Stimulated activated CD4-positive, alpha-beta T cell treated with anti-CD3 and anti-CD28 coated beads, Interleukin-2, amount 100 ng/mL, for 4 hours (primary cell): ENCODE measurements at places on chromosomes 12 and 14.

- DNase-seq: no peak
These were observed 6.5 kb upstream of the AQP2 start for GRCh38 chr12:49944046-49944445.

- DNase-seq: no peak
These were observed at the start of gene KRT6C for GRCh38 chr12:52473768-52474167. TSS of gene KRT6C (minus strand) at chr12:52473805. CDS start at chr12:52473737, 68 bp downstream.

- DNase-seq: no peak
These were observed 24.6 kb downstream of the PEBP1 start for GRCh38 chr12:118160536-118160935.

DNA sequence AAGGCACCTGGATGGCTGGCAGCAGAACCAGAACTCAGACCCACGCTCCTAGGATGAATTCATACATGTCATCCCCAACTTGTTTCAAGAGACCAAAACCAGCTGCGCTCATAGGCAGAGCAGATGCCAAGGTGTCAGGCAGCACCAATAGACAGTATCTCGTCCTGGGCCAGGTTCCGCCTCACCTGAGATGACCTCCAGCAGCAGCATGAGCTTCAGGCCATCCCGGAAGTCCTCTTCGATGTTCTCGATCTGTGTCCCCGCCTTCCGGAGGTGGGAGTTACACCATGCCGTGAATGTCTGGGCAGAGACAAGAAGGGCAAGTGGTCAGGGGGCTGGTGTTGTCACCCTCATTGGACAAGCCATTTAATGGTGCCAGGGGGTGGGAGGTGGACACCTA is 53.7 kb downstream of the ACTN1 start:
- DNase-seq: no peak

GRCh38 chr12:85821759-85822158 is 14.4 kb downstream of the RASSF9 start:
- DNase-seq: no peak

- no peak for DNase-seq
These were observed 10.1 kb upstream of the RAB35 start for GRCh38 chr12:120126635-120127005.

DNA sequence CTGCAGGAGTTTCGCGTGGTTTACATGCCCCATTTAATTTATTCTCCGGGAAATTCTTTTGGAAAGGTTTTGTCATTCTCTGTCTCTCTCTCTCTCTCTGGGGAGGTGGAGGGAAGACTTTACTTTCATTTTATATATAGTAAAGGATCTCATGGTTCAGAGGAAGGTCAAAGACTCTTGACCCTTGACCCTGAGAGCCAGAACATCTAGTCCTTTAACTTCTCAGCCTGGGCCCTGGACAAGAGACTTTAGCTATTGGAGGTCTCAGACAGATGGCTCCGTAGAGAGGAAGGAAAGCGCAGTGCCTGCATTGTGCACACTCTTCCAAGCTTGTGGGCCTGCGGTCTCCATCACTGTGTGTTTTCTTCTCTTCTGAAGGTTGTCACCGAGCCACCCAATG is 43.7 kb downstream of the CCDC92 start:
- no peak for DNase-seq

DNA sequence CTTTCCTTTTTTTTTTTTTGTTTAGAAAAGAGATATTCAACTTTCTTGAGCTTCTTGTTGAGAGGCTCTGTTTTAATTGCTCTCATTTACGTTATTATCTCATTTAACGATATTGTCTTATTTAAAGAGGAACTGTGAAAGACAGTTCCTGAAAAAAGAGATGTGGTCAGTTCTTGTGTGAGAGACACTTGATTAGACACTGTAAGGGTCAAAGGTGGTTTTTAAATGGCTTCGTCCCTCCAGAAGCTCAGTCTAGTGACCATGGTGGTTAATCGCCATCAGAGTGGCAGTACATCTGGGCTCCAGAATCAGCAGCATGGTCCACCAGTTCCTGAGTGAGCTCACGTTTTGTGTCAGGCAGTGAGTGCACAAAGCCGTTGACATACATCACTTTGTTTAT is 57.9 kb upstream of the KCNA5 start:
- DNase-seq: no peak

DNA sequence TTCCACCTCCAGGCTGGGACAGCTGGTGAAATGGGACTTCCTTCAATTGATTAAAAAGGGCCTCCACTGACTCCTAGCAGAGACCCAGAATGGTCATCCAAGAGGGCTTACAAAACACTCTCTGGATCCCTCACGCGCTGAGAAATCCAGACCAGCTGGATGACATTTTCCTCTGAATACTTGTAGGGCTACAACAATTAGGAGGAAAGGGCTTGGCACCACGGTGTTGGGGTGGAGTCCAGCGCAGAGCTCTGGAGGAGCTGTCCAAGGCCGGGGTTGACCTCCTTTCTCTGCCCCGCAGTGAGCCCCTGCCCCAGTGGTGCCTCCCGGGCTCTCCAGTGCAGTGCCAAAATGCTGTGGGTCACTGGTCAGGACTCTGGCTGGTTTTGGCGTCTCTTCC is 189.0 kb upstream of the CCND2 start:
- no peak for DNase-seq

- DNase-seq: no peak
These were observed 580.1 kb upstream of the SEL1L start for GRCh38 chr14:82113710-82114109.

DNA sequence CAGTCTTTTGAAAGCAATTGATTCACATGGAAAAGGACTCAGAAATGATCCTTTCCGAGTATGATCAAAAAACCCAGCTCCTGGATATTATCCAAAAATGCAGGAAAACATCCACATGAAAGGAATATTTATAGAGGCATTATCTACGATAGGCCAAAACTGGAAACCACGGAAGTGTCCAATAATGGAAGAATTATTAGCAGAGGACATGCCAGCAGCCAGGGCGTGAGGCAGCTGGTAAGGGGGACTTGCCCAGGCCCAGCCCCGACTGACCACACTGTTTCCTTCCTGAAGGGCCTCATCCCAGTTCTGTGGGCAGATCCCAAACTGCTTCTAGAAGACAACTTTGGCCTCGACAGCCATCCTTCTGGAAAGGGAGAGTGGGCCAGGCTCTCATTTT is 20.5 kb downstream of the ACTN1 start:
- no peak for DNase-seq

GRCh38 chr14:39491134-39491571 is 58.9 kb upstream of the FBXO33 start:
- no peak for DNase-seq

DNA sequence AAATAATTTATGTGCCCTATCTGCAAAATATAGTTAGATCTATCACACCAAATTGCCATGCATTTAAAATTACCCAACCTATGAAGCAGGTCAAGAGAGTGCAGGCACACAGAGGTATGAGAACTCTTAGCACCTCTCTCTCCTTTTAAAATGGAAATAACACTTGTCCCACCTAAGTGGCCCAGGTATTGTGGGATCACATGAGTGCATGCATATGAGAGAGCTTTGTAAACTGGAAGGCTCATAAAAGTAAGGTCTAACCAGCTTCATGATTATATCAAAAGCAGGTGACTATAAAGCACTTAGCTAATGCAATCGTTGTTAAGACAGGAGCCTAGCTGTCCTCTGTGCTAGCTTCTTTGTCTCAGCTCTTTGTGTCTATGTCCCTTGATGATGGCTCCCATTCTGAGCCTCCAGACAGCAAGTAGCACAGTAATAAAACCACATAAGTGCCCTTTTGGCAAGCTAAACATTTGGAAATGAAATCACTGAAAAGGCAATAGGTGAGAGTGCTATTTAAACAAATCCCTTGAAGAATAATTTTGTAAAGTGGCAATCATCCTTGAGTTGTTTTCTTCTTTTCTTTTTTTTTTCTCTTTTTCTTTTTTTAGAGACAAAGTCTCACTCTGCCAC is 219.0 kb downstream of the NTF3 start:
- no peak for DNase-seq

- no peak for DNase-seq
These were observed 32.3 kb downstream of the DRAM1 start for GRCh38 chr12:101909646-101910045.

DNA sequence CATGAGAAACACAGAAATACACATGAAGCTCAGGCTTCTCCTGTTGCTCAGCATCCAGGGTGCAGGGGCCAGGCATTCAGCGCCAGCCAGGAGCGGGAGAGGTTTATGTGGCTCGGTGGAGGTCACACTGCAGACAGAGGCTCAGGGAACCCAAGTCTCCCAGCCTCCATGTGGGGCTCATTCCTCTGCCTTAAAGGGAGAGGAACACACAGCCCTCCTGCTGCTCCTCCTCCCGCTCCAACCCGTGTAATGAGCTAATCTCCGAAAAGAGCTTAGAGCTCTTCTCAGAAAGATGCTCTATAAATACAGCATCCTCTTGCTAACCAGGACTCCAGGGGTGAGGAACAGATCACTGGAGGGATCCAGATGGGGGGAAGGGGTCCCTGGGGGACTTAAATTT is 28.2 kb downstream of the FGF6 start:
- DNase-seq: no peak

DNA sequence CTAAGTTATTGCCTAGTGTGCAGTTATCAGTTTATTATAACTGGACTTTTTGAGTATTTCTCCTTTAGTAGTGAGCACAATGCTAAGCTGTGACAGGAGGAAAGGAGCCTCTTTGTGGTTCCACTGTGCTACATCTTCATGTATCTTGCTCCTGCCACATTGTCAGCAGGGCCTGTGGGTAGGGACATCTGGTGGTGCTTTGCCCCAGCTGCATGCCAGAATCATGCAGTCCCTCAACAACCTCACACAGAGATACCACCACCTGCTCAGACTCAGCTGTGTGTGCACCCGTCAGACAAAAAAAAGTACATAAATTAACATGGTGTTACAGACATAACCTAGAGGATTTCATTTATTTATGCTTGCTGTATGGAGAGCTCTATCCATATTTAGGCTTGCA is 51.1 kb downstream of the MIS18BP1 start:
- DNase-seq: no peak

DNA sequence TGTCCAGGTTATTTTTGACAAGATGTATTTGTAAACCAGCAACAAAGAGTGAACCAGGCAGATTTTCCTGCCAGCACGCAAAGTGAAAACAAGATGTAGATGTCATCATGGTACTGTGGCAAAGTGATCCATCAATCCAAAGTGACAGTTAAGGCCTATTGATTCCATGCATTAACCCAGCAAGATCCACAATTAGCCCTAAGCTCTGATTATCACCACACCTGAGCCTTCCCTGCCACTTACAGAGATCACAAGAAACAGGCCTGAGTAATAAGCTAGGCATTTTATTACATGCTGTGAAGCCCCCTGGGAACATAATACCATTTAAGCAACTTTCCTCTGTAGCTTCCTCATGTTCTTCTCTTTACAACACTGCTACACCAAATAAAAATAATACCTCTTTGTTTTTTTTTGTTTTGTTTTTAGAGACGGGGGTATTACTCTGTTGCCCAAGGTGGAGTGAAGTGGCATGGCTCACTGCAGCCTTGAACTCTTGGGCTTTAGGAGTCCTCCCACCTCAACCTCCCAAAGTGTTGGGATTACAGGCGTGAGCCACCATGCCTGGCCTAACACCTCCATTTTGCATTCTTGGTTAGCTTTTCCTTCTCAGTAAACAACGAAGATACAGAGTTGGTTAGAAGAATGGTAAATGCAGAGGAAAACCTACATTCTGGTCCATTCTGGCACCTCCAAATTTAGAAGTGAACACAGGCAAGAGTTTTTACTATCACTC is 85.5 kb downstream of the STON2 start:
- no peak for DNase-seq

- no peak for DNase-seq
These were observed 13.0 kb downstream of the SLC48A1 start for GRCh38 chr12:47785887-47786661.

GRCh38 chr14:106228541-106229158 is 702.3 kb downstream of the TMEM121 start:
- peak; percentile 46 for DNase-seq

DNA sequence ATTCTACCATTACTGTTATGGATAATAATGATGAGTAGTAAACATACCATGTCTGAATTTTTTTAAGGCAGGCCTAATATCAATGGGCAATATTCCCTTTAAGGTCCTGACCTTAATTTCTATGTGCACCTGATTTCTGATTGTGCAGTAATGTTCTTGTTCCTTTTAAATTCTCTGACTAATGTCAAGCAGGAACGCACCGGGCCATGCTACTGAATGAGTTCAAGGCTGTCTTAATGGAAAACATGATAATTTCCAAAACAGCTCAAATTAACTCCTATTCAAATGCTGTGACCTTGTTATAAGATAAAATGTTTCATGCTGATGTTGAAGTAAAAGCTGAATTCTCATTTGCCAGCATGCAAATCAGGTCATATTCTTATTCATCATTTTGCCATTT is 6.8 kb downstream of the TAS2R46 start:
- DNase-seq: no peak

- DNase-seq: no peak
These were observed 34.0 kb downstream of the CIT start for GRCh38 chr12:119843100-119843499.

DNA sequence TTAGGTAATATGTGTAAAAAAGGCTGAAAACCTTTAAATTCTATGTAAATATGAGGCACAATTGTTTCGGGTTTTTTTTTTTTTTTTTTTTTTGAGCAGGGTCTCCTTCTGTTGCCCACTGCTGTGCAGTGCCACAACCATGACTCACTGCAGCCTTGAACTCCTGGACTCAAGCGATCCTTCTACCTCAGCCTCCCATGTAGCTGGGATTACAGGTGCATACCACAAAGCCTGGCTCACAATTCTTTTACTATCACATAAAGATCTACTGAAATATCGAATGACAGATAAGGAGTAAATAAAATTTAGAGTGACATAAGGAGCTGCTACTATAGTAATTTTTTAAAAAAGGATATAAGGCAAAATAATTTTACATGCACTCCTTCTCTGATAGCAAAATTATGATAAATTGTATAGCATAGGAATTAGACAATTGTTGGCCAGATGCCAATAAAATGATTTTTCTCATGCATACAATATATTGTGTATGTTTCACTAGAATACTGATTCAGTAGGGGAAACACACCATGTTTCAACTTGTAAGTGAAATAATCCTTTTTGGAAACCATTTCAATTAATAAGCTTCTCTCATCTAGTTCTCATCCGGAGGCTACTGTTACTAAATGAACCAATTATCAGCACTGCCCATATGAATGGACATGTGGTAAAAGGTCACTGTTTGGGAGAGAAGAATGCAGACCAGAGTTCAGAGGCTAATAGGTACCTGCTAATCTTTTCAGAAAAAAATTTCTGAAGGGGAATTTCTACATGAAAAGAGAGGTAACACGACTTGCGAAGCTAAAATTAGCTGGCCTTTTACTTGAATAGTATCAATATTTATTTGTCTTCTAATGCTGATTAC is 108.4 kb downstream of the PPP1R12A start:
- DNase-seq: no peak

DNA sequence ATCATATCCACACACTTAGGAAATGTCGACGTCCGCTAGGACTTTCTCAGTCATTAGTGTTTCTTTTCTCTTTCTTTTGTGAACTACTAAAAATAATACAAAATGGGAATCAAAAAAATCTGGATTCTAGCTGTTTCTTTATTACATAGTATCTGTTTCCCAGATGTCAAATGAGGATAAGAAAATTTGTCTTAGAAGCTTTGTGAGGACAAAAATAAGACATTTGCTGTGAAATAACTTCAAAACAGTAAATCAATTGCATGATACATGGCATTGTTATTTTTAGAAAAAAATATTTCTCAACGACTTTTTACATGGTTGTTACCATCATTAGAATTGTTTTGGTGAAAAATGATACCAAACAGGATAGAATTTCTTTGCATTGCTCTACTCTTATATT is 71.4 kb upstream of the IFNG-AS1 start:
- DNase-seq: no peak
